Stimulated activated CD8-positive, alpha-beta memory T cell treated with anti-CD3 and anti-CD28 coated beads, Interleukin-12 subunit alpha, Interleukin-12 subunit beta, amount 100 ng/mL, for 4 hours (primary cell): ENCODE measurements at places on chromosomes 12 and 14.

DNA sequence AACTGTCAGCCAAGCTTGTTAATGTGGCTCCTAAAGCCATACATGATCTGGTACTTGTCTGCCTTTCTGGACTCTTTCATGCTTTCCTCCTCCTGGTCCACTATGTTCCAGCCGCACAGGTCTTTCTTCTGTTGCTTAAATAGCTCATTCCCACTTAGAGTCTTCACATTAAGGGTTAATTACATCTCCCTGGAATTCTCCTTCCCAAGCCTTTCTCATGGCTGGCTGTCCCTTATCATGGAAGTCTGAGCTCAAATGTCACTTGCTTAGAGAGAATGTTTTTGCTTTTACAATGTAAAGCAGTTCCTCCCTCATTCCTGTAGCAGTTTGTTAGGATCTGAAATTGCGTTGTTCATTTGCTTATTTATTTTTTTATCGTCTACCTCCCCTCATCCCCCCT lies 199.6 kb downstream of the TRHDE start:
- DNase-seq, result no peak

GRCh38 chr12:93968536-93969285 lies 179.7 kb upstream of the PLXNC1 start:
- no peak for DNase-seq

DNA sequence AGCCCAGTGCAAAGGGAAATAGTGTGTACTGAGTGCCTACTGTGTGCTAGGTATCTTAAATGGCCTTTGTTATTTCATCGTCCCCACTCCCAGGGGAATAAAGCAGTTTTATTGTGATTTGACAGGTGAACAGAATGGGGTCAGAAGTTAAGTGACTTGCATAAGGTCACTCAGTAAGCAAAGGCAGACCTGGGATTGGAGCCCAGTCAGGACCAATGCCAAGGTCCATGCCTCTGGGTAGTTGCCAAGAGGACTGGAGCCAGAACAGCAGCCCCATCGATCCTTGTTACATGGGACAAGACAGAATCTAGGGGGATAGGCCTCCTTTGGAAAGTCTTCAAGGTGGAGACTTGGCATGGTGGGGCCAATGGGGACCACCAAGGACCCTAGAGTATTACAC lies 227.4 kb upstream of the PWP1 start:
- DNase-seq, result no peak

DNA sequence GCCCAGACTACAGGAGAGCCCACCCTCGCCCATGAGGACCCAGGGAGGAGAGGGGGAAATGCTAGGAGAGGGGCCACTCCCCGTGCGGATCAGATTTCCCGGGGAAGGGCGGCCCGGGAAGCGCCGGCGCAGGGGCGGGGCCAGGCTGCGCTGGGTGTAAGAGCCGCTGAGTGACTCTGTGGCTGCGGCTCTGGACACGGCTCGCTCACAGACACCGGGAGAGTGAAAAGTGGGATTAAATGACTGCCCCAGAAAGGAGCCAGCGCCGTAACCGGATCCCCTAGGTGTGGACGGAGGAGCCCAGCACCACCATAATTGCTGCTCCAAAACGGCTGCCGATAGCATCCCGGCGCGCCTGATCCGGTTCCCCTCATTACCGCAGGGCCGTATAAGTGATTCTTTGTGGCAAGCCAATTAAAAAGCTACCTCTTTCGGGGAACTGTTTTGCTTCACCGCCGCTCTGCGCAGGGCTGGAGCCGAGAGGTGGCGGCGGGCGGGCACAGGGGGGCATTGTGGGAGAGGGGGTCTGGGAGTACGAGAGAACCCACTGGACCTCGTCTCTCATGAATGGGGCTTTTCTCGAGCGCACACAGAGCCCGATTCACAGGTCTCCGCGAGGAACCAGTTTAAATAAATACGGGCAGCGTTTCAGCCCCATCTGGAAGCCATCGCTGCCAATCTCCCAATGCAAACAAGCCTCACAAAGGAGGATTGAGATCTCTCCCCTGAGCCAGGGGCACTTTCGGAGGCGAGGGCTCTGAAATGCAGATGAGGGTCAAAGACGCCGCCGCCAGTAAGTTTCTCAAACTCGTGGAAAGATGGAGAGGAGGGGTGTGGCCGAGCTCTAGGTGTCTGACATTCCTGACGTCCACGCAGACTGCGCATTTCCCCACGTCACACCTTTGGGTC lies 2.5 kb downstream of the COL2A1 start:
- no peak for DNase-seq

- no peak for DNase-seq
Measured at GRCh38 chr12:45831590-45831989, 102.1 kb downstream of the ARID2 start.

GRCh38 chr12:50785406-50786001 lies 21.6 kb downstream of the ATF1 start:
- DNase-seq, result no peak

DNA sequence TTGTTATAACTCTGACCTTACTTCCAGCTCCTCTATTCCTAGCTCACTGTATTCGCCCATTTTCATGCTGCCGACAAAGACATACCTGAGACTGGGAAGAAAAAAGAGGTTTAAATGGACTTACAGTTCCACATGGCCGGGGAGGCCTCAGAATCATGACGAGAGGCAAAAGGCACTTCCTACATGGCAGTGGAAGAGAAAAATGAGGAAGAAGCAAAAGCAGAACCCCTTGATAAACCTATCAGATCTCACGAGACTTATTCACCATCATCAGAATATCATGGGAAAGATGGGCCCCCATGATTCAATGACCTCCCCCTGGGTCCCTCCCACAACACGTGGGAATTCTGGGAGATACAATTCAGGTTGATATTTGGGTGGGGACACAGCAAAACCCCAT lies 14.5 kb upstream of the PHC1 start:
- DNase-seq, result no peak

DNA sequence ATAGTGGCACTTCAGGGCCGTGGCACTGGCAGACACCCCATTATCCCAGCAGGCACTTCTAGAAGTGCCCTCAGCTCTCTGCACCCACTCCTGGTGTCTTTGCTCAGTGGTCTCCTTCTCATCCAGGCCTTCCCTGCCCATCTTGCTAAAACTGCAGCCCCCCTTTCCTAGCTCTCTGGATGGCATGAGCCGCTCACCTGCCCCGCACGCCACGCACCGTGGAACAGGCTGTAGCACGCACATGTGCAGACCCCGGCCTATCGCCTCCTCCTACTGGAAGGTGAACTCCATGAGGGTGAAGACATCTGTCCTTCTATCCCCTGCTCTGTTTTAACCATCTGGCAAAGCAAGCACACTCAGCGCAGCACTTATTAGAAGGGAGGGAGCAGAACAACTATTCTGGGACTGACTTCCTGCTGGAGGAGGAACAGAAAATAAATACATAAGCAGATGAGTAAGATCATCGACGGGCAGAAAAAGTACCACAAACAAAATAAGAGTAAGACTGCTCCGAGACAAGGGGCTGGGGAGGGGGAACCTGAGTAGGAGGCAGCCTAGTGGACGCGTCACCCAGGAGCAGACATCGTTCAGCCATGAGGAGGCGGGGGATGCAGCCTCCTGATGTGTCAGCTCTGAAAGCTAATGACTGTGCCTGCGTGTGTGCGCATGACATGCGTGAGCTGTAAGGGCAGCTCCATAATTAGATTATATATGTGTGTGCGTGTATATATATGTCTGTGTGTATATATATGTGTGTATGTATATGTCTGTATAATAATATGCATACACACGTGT lies 7.8 kb upstream of the FZD10 start:
- DNase-seq, result no peak

DNA sequence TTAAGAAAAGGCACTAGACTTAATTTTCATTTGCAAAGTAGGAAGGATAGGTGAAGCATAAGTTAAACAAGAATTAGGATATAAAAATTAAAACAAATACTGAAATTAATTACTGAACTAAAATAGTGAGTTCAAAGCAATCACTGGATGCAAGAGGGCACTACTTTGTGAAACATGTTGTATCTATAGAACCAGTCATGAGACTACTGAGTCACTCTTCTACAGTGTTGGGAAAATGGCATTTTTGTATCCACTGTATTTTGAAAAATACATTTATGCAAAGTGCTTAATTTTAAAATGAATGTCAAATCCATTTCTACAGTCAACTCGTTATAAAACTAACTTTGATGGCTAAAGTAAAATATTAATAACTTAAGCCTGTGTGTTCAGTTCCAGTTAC lies 47.9 kb downstream of the SEL1L start:
- no peak for DNase-seq

- no peak for DNase-seq
Measured at GRCh38 chr12:26773313-26774104, 59.5 kb downstream of the ITPR2 start.

- no peak for DNase-seq
Measured at GRCh38 chr12:52250048-52250990, 17.3 kb downstream of the KRT7 start.

- no peak for DNase-seq
Measured at GRCh38 chr12:48786591-48787544, 2.0 kb downstream of the ADCY6 start.

- DNase-seq, result no peak
Measured at GRCh38 chr12:55034218-55034617, 14.4 kb downstream of the NEUROD4 start.

DNA sequence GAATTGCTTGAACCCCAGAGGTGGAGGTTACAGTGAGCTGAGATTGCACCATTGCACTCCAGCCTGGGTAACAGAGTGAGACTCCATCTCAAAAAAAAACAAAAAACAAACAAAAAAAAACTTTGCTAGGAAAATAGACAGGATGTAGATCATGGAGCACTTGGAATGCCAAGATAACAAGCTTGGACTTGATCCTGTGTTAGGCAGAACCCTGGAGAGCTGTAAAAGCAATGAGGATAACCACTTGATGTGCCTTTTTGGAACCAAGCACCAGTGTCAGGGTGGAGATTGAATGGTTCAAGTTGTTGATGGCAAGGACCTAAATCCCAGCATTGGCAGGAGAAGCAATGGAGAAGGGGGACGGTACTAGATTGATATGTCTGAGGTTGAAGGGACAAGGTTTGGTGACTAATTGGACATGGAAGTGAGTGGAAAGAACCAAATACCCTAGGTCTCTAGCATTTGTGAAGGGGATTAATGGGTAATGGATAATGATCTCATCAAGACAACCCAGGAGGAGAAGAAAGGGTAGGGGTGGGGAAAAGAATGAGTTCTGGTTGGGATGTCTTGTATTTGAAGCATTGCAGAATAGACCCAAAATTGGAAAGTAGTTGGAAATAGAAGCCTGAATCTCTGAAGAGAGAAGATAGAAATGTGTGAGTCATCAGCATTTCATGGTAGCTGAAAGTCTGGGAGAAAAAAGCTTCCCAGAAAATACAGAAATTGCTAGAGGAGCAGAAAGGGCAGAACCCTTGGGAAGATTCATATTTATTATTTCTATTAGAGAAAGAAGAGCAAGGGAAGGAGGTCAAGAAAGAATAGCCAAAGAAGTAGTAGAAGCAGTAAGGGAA lies 176.7 kb downstream of the NUAK1 start:
- no peak for DNase-seq

- DNase-seq, result no peak
Measured at GRCh38 chr12:111410431-111411184, 4.9 kb downstream of the SH2B3 start.

DNA sequence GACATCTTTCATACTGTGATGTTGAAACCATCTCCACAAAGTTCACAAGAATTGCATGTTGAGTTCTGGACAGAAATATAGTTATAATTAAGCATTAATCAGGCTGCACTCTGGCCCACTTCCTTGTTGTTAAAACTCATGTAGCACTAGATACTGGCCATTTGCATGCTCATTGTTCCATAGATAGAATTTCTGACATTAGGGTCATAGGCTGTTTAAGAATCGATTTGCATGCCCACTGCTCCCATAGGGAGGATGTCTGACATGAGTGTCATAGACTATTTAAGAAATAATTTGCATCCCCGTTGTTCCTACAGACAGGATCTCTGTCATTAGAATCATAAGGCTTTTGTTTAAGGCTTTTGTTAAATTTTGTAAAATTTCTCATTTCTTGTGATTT lies 50.2 kb downstream of the MYF5 start:
- no peak for DNase-seq

- no peak for DNase-seq
Measured at GRCh38 chr12:95545303-95545702, 6.0 kb downstream of the USP44 start.

DNA sequence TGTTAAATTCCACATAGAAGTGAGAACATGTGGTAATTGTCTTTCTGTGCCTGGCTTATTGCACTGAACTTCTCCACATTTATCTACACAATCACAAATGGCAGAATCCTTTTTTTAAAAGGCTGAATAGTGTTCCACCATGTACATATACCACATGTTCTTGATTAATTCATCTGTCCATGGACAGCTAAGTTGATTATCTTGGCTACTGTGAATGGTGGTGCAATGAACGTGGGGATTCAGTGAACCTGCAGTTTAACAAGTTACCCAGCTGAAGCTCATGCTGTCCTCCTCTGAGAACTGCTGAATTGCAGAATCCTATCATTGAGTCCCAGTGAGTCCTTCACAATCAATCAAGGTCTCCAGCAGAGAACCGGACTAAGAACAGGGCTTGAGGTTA lies 74.9 kb downstream of the TBK1 start:
- no peak for DNase-seq

DNA sequence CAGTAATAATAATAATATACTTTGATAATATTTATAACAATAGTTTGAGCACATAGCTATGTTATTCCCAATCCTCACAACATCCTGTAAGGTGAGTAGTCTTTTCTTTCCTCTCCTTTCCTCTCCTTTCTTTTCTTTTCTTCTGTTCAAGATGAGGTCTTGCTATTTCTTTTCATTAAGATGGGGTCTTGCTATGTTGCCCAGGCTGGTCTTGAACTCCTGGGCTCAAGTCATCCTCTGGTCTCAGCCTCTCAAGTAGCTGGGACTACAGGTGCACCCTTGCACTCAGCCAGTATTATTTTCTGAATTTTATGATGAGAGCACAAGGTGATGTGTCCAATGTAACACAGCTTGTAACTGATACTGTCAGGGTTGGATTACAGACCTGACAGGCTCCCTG lies 134.6 kb downstream of the OTOGL start:
- no peak for DNase-seq

DNA sequence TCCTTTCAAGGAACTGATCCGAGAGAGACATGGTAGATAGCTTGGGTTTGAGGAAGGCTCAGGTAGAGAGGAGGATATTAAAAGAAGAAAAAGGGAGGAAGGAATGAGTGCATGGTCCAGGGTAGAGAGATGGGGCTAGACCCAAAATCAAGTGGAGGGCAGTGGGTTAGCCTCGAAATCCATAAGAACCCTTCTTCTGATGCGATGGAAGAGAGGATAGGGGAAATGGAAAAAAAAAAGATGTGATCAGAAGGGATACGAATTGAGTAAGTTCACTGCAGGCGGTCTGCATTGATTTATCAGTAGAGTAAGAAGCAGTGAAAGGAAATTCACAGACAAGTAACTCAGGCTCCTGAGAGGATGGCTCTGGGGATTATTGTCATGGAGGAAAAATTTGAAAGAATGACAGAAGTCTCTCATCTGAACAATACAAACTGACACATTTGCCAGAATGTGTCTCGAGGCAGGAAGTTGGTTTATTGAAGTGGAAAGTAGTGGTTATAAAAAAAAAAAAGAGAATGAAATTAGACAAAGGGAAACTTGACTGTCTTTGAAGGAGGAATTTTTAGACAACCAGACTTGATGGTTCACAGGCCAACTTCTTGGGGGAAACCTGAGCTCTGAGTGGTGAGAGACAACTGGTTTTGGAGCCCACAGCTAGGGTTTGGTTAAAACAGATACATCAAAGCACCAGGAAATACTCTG lies 10.2 kb downstream of the PPFIBP1 start:
- DNase-seq, result no peak
